ENCODE measurements at places on chromosomes 3 and 15.

- no peak for DNase-seq
These were observed 110.5 kb upstream of the ABHD17C start for GRCh38 chr15:80584561-80584964.

DNA sequence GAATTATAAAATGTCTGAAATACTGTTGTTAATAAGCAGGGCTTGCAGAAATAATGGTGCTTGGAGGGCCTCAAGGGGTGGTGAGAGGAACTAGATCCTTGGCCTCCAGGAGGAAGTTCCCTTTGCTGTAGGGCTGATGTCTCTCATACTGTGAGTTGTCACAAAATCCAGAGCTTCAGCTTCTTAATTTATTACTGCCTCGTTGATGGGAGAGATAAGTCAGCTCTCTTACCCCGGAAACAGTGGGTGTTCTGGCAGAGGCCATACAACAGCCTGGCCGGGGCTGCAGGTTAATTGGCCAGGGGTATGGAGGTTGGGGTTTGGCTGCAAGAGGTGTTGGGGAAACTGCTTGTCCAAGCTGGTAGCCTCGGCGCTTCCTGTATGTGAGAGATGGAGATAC lies 15.5 kb downstream of the MAPKAPK3 start:
- DNase-seq = peak; percentile 41

DNA sequence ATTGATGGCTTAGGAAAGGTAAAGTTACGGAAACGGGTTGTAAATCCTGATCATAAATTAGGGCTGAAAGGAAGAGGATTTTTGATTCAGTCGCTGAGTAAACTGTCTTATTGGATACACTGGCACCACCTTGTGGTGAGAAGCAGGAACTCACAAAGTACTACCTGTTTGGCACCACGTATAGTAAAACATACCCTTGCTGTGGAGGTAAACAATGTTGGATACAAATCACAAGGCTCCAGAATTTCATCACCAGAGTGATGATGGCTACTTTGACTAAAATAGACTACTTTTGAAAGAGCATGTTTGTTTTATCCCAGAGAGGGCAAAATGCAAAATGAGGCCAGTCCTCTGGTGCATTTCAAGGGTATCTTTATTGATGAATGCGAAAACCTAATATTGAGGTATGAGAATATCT lies 216.9 kb downstream of the IGSF11 start:
- peak; percentile 30 for DNase-seq

DNA sequence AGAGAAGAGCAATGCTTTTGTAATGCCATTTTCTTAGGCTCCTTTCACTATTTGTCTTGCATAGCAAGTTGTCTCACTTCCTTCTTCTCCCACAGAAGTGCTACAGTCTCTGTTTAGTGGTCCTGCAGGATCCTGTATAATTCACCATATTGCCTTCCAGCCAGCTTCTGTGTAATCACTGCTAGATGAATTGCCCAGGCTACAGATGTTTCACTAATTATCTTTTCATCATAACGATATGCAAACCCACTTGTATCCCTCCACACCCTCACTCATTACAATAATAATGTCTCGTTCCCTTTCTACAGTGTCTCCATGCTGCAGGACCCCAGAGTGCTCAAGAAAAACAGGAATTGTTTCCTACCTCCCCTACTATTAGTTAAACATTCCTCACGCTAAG lies 402.9 kb downstream of the TBL1XR1 start:
- DNase-seq = no peak

DNA sequence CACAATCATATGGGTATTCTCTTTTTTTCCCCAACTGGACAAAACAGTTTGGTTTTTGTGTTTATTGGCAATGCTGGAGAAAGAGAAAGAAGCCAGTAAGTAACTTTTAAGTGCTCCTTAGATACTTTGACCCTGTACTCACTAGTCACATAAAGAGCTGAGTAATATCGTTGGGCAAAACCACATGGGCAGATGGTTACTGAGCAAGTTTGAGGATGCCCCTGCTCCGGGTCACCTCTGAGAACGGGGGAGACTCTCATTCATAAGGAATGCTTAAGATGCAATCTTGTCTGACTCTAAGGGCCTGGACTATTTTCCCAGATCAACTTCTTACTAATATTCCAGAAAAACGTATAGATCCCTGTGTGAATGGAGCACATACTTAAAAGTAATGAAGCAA lies 106.4 kb upstream of the SLC2A2 start:
- DNase-seq = peak; percentile 40

- no peak for DNase-seq
These were observed 581.4 kb upstream of the TBL1XR1 start for GRCh38 chr3:177778633-177779032.

DNA sequence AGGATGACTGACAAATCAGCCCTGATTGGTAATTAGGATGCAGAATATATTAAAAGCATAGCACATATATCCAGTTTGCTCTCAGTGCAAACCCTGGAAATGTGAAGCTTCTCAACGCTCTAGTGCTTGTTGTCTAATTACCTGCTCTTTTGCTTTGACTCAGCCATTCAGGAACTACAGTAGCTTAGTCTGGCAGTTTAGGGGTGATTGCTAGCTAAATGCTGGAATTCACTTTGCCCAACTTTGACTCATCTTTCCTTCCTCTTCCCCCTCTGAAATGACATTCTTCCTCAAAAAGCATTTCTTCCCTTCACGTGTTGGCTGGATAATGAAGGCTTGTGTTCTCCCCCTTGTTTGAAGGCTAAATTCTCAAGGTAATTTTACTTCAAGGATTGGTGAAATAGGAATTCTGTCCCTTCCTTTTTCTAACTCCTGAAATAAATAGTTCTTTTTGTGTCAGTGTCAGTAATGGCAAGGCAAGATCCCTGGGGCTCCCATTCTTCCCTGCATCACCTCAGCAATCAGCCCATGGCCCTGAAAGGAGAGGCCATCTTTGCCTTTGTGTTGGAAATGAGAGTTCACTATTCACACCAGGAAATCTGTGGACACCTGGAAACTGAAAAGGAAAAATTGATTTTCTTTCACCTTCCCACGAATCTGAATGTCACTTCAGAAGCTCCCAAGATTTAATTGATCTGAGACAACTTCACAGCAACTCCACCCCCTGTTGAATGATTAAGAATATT lies 103.6 kb downstream of the ECT2 start:
- no peak for DNase-seq

GRCh38 chr15:63727542-63727941 lies 106.2 kb downstream of the HERC1 start:
- DNase-seq = no peak

DNA sequence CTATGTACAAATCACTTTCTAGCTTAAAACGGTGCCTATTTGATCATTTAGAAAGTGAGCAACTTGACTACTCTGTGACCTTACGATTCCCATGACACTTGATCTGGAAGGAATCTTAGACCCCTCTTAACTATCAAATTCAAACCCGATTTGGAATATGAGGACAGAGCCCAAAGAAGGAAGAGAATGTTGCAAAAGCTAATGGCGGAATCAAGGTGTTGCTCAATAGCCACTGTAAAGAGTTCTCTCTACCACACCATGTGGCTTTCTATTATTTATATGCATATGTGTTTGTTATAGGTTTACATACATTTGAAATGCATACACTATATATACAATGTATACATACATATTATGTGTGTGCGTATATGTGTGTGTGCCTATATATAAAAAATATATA lies 39.9 kb downstream of the PYDC2 start:
- DNase-seq = no peak

GRCh38 chr15:45268135-45268534 lies 16.1 kb downstream of the SLC28A2 start:
- no peak for DNase-seq

Measured in HTR-8/SVneo (cell line).